Glomerular endothelial cell (primary cell): ENCODE measurements at places on chromosomes 4 and X. TPM values are rescaled to one million over a fixed set of nuclear protein-coding genes. Genes with fewer than 3 reads are reported as not detected.

Gene PRR32
- total RNA-seq: not detected in 2 replicates

DNA sequence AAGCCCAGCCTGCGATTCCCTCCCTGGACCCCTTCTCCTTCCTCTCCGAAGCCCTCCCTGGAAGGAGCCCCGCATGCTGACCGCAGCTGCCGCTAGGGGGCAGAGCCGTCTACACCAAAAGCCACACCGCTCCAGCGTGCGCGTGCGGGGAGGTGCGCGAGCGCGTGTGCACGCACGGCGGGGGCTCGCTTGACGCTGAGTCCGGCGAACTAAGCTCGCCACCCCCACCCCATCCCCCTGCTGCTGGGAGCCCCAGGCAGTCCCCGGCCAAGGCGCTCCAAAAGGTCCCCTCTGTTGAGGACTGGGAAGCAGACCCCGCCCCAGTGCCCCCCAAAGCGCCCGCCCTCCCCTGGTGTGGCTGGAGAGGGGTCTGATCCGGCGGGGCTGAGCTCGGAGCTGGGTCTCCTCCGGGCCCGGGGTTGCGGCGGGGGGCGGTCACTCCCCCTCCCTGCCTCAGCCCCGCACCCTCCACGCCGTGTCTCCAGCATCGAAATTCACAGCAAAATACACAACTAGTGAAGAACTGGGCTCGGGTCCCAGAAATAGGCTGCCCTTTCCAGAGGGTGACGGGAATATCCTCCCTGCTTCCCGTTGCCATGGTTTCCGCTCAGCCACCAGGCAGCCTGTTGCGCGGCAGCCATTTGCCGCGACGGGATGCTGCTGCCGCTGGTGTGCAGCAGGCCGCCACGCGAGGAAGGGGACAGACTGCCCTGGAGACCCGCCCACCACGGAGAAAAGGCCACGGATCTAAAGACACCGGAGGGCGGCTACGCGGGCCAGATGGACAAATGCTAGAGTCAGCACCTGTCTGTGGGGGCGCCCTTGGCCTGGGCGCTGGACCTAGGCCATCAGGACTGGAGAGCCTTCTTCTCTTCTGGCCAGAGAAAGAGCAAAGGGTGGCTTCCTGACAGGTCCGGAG, 11.2 kb upstream of the CCNQ start:
- no peak for DNase-seq

GRCh38 chr4:70704215-70704930, 16.0 kb downstream of the UTP3 start:
- DNase-seq: no peak

GRCh38 chrX:150038986-150039599, 100.8 kb upstream of the EOLA2 start:
- DNase-seq: no peak

DNA sequence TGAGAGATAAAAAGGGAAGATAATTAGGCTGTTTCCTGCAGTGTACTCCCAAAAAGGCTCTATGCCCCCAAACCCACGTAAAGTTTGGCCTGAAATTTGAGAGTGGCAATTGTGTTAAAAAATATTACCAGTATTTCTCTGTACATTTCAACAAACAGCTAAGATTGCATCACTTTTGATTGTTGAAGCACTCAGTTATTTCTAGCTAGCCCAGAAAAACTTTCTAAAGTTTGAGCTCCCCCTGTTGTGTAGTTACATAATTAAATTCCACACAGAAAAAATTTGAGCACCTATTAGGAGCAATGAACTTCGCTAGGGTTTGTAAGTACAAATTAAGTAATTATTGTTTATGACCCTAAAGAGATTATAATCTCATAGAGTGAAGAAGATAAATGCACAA, 109.4 kb downstream of the DLG3 start:
- no peak for DNase-seq

- no peak for DNase-seq
Measured at GRCh38 chr4:115873048-115873447, 759.6 kb upstream of the NDST4 start.

DNA sequence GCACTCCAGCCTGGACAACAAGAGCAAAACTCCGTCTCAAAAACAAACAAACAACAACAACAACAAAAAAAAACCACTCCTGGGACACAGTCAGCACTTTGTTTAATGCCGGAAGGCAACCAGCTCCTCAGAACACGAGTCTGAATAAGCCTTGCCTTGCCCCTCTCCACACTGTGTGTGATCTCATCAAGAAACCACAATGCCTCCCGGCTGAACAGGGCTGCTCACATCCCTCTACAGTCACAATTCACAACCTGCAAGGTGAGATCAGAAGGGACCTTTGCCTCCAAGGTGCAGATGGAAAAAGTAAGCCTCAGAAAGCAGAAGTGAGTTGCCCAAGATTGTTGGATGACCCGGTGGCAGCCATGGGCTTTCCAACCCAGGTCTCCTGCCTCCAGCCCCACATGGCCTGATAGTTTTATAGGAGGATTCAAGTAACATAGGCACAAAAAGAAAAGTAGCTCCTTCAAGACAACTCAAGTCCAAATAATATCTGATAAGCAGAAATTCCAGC, 80.8 kb downstream of the JAKMIP1 start:
- DNase-seq: no peak

DNA sequence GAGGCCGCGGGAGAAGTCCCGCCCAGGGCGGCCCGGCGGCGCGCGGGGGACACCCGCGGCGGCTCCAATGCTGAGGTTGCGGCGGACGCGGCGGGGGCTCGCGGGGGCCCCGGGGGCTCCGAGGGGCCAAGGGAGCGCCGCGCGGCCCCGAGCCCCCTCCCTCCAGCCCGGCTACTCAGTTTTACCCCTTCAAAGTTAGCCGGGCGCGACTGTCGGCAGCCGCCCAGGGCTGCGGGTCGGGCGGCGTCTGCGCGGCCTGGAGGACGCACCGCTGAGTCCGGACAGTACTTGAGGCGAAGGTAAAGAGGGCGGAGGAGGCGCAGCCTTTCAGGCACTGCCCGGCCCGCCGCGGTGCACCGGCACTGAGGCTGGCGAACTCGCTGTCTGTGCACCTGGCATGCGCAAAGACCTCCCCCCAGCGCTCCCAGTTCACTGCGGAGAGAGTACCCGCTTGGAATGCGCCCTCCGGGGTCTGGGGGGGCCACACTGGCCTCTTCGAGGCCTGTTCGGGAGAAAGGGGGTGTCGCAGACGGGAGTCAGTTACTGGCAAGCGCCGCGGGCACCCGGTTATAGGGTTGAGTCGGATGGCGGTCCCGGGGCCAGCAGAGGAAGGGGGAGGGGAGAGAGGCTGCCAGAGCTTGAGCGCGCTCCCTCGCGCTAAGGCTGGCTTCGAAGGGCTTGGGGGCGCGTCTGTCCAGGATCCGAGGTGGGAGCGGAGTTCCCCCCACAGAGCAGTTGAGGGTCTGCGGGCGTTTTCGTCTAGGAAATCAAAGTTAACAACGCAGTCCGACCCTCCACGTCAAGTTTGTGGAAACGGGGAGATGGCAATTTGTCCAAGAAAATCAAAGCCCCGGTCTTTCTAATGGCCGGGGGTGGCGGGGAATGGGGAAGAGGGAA, 1.1 kb downstream of the PCDH19 start:
- DNase-seq: no peak

Gene P2RY10
- total RNA-seq: not detected in 2 replicates

Gene ANOS1
- total RNA-seq: 3.3 and 4.1 TPM in 2 replicates

GRCh38 chr4:72302981-72303704, 265.9 kb downstream of the ADAMTS3 start:
- DNase-seq: no peak

DNA sequence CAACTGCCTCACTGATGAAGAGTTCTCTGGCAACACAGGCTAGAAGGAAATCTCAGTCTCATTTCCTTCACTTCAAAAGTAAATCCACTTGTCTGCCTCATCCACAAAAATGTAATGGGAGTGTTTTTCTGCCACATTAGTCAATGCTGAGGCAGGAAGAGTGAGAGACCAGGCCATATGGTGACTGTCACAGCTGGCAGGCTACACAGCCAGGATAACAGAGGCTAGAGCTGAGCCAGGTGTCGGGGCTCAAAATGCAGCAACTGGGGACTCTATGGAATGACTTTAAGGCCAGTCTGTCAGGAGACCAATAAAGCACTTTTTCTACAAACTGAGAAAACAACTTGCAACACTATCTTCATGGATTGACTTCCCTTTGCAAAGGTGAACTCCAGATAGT, 204.2 kb downstream of the GPC3 start:
- DNase-seq: no peak

Gene RBM46
- not detected in 2 replicates for total RNA-seq

DNA sequence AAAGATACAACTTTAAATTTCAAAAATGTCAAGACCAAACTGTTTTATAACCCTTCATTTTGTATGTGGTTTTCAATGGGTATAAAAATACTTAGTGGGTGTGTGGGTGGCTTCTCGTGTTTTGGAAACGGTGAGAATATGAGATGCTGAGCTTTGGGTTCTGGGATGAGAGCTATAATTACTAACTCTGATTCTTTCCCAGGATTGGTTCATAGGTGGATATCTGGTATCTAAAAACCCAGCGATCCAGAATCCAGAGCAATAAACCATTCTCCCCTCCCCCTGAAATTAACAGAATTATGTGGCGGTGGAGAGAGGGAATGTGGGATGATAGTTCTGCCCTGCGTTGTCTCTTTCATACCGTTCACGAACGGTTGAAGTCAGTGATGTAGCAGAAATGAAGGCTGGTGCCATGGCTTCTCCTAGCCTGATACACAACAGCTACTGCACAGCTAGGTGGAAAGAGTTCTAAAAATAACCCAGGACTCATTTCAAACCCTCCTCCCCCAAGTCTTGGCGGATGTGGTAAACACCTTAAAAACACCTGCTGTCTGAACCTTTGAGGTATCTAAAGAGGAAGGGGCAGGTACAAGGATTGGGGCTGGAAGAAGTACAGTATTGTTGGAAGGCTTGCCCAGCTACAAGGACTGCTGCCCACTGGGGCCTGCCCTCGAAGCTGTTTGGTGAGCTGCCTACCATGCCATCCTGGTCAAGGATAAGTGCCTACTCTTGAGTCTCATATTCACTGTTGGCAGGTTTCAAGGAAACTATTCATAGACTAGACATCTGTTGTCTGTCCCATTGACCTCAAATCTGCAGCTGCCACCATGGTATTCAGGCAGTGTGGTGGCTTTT, 44.5 kb downstream of the SEPTIN11 start:
- DNase-seq: no peak

DNA sequence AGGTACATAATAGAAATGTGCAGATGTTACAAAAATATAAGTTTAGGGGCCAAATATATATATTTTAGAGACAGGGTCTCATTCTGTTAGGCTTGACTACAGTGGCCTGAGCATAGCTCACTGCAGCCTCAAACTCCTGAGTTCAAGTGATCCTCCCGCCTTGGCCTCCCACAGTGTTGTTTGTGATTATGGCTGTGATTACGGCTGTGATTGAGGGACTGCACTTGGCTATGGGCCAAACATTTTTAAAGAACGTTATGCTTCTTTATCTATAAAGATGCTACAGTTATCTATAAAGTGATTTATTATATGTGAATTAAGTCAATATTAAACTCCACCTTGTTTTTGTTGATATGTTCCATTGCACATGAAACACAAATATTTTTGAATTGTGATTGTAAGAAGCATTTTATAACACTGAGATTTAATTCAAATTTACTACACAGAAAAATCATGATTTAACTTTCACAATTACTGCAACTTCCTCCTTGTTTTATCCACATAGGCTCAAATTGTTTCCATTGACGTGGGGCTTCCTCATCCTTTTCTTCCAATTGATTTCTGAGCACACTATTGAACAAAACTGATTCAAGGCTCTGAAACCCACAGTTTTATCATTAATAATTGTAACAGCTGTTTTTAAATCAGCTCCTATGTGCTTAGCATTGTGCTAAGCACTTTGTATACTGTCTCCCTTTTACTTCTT, 68.4 kb upstream of the BMPR1B start:
- no peak for DNase-seq

DNA sequence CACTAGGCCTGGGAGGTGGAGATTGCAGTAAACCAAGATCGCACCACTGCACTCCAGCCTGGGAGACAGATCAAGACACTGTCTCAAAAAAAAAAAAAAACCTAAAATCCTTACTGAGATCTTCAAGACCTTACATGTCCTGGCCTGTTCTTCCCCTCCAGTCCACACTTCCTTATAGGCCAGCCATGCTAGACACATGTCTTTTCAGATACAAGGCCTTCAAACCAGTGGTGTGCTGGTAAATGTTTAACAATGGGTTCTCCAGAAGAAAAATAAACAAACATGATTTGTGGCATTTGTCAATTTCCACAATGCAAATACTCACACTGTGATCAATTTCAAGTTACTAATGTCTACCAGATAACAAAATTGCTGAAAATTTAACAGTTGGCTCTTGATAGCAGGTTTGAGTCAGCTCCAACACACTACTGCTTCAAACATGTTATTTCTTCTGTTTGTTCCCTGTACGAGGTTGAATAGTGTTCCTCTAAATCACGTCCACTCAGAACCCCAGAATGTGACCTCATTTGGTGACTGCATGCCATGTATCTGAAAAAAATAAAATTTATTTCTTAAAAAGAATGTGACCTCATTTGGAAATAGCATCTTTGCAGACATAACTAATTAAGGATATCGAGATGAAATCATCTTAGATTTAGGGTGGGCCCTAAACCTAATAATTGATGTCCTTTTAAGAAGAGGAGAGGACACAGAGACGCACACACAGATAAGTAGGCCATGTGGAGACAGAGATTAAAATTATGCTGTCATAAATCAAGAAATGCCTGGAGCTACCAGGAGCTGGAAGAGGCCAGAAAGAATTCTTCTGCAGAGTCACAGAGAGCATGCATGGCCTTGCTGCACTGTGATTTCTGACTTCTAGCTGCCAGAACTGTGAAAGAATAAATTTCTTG, 144.4 kb downstream of the ZNF674 start:
- DNase-seq: no peak

GRCh38 chr4:177413076-177413475, 29.2 kb downstream of the AGA start:
- no peak for DNase-seq

Gene TREX2
- 1.4 and 3.2 TPM in 2 replicates for total RNA-seq

- no peak for DNase-seq
Measured at GRCh38 chrX:48574270-48575266, at the start of gene RBM3. Gene RBM3, plus strand, starts transcription at chrX:48574484. Its CDS starts 697 bp downstream, at chrX:48575181.

Gene ENAM
- not detected in 2 replicates for total RNA-seq

DNA sequence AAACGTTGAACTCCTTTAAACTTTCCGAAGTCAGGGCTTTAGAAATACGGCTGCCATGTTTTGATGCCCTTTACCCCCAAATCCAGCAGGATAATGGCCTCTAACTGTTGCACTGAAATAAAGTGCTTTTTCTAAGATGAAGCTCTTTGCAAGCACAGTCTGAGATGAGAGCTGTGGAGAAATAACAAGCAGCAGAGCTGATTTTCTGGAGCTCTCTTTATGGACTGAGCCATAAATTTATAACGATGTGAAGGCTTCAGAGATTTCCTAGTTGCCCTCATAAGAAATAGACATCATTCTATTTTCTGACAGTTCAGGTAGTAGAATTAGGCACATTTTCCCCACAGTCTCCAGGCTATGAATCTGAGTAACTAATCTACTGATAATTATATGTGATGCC, 567.3 kb downstream of the PDHA2 start:
- no peak for DNase-seq

Gene RADX
- 1.1 TPM in 1 of 2 replicates, not detected in the other for total RNA-seq
